ENCODE measurements at places on chromosomes 12 and 14.

DNA sequence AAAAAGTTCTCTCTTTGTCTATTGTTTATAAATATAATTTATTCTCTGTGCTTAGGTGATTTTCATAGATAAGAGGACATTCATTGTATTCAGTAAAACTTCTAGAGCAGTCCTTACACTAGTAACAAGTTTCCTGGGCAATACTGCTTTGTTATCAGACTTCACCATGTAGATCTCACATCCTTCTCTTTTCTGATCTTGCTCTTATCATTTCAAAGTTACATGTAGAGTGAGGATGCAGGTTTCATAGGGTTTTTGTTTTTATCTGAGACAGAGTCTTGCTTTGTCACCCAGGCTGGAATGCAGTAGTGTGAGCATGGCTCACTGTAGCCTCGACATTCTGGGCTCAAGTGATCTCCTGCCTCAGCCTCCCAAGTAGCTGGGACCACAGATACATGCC, 789.5 kb downstream of the DIO2 start:
- DNase-seq: no peak

DNA sequence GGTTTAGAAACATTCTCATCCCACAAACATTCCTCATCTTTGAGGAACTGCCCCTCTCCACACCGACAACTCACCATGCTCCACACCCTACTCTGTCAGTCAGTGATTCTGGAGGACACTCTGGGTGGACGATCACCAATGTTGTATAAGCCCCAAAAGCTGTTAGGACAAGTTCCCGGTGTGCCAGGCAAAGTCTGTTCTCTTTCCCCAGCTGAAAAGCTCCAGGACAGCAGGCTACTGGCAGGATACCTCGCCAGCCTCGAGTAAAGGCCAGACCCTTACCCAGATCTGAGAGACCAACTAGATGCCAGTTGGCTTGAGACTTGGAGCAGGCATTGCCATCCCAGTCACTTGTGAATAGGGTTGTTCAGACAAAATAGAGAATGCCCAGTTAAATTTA, 12.0 kb downstream of the KRT5 start:
- DNase-seq: no peak

GRCh38 chr12:27924350-27925135, 48.0 kb downstream of the PTHLH start:
- no peak for DNase-seq

GRCh38 chr12:27906127-27906500, 66.4 kb downstream of the PTHLH start:
- DNase-seq: no peak

GRCh38 chr12:1853716-1854115, 33.4 kb downstream of the LRTM2 start:
- DNase-seq: no peak

DNA sequence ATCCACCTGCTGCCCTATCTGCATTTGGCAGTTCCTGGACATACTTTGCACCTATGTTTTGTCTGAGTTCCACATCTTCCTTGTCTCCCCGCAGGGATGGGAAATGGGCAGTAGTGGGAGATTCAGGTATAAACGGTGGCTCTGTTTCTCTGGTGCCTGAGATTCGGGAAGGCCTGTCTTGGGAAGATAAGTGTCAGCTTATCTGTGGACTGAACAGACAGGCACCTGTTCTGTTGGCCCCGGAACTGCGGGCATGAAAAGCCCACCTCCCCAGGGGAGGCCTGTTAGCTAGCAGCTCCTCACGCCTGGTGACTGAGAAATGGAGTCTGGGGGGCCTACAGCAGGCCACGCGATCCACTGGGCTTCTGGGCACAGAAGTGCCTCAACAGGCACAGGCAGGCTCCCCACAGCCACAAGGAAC, 5.8 kb downstream of the PHB2 start:
- no peak for DNase-seq

GRCh38 chr12:102326982-102327381, 129.3 kb upstream of the PMCH start:
- no peak for DNase-seq

GRCh38 chr12:68375756-68376695, 43.9 kb upstream of the MDM1 start:
- no peak for DNase-seq

GRCh38 chr12:11922361-11922760, 148.4 kb upstream of the BCL2L14 start:
- no peak for DNase-seq

- DNase-seq: no peak
Measured at GRCh38 chr14:67464377-67464776, 24.1 kb downstream of the TMEM229B start.

DNA sequence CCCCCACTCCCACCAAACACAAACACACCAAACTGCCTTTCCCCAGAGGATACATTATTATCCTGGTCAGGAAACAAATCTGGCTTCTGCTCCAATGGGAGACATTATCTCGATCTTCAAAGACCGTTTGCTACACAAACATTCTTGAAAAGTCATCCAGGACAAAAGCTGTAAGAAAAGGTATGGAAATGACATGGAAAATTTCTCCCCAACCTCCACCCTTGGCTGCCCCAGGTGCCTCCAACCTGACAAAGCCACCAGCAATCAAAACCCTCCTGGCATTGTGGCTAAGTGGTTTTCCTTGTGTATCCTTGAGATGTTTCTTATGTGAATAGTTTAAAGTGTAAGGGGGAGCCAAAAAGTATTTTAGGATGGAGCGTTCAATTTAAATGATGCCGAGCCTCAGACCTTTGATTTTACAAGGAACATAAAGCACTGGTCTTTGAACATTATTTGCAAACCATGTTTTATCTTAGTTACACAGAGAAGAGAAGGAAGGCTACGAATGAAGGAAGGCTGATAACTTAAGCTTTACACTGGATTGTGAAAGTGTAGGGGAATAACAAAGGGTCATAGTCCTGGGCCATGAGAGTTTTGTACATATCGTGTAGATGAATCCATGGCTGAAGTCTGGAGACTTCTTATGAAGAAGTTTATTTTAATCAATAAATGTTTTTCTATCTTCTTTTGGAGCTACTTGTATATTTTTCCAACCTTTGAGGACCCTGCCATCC, 418.9 kb upstream of the TMTC1 start:
- DNase-seq: no peak

GRCh38 chr12:72072592-72073212, 134.1 kb downstream of the TPH2 start:
- no peak for DNase-seq

- DNase-seq: no peak
Measured at GRCh38 chr12:90729736-90730135, 225.2 kb downstream of the CCER1 start.

- no peak for DNase-seq
Measured at GRCh38 chr14:66072190-66073084, 413.7 kb upstream of the CCDC196 start.

DNA sequence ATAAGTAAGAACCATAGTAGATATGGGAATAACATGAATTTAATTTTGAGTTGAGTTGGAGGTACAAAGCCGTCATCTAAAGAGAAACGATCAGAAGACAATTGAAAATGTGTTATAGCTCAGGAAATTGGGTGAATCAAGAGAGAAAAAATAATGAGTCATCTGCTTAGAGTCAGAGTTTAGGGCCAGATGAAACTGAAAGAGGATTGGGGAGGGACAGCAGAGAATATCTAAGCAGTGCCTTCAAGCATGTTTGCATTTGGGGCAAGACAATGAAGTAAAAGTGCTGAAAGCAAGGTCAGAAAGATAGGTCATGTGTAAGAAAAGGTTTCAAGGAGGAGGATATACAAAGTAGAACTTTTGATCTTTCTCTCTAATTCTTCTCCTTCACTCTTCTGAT, 49.4 kb downstream of the SLC15A5 start:
- no peak for DNase-seq

GRCh38 chr12:87467936-87468335, 561.3 kb downstream of the C12orf50 start:
- no peak for DNase-seq

- DNase-seq: no peak
Measured at GRCh38 chr14:75222208-75222701, 45.8 kb upstream of the TMED10 start.

- no peak for DNase-seq
Measured at GRCh38 chr14:43669355-43669754, 837.7 kb downstream of the FSCB start.

- no peak for DNase-seq
Measured at GRCh38 chr12:112801055-112801454, 9.5 kb downstream of the RPH3A start.

DNA sequence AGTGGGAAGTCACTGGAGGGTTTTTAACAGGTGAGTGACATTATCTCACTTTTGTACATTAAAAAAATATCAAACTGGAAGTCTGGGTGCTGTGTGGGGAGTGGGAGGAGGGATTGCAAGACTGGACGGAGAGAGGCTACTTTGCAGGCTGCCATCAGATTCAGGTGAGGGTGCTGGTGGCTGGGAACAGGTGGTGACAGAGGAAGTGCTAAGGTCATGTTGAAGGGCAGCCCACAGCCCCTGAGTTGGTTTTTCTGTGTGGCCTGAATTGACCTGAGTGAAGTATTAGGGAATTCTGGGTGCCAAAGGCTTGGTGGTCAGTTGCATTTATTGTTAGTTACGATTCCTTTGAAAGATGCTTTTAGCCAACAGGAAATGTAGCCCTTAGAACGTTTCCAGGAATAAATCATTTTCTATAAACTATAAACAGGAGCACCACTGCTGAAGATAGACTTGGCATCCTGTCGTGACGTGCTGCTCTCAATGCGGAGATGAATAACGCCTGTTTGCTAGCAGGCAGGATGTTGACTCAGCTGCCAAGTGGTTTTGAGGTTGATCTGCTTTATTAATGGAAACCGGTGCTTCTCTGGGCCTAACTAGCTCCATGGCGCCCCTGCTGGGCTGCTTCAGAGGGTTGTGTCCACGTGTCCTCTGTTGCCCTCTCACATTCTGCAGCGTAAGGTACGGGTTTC, 707.5 kb upstream of the TMEM132C start:
- DNase-seq: peak; percentile 25

DNA sequence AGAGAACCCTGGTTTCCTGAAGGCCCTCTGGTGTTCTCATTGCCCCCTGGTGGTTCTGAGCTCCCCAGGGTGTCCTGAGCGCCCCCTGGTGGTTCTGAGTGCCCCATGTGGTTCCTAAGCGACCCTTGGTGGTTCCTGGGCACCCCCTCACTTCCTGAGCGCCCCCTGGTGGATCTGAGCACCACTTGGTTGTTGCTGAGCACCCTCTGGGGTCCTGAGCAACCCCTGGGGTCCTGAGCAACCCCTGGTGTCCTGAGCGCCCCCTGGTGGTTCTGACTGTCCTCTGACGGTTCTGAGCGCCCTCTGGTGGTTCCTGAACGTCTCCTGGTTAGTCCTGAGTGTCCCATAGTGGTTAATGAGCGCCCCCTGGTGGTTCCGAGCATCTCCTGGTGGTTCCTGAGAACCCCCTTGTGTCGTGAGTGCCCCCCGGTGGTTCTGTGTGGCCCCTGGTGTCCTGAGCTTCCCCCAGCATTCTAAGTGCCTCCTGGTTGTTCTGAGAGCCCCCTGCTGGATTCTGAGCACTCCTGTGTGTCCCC, 568.3 kb downstream of the TMEM121 start:
- DNase-seq: peak; percentile 57

DNA sequence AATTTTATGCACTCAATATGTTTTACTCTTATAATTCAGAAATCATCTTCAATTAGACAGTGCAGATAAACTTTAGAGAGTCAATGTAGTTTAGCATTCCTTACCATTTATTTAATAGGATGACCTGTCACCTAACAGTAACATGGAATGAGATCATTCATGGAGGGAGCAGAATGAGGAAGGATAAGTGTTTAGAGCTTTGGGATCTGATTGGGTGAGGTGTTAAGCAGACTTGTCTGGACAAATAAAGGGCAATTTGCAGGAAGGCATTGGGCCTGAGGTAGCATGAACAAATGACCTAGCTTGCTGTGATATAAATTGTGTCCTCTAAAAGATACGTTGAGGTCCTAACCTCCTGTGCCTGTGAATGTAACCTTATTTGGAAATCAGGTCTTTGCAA, 187.4 kb downstream of the C12orf42 start:
- no peak for DNase-seq

DNA sequence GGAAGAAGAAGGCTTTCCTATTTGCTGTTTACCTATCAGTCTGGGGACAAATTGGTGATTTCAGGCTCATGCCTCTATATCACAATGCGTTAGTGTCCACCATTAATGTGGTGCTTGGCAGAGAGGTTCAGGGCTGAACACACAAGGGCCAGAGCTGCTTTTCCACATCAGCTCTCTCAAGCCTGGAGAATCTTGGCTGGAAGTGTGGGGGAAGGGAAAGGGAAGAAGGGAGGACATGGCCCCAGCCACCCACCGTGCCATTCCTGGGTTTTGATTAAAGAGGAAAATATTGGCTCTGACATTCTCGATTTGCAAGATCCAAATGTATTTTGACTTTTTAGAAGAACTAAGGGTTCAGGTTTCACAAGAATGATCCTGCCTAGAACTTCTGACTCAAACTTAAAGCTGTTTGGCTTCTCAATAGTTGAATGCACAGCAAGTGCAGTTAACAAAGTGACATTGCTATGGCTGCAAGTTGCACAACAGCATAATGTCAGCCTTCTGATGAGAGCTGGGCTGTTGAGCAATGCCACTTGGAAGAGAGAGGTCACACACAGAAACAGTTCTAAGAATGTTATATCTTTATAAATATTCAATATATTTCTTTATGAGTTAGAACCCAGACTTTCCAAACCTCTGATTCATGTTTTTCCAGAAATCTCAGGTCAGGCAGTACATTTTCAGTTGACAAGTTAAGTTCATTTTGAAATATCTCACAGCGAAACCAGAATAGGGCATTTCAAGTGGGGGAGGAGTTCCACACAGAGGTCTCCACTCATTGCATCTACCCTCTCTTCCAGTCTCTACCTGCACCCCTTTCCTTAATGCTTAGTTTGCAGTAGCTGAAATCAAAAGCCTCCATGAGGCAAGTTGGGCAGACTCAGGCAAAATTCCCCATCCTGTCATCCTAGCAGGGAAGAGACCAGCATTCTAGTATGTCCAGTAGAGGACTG, 25.3 kb downstream of the IGF1 start:
- DNase-seq: no peak

DNA sequence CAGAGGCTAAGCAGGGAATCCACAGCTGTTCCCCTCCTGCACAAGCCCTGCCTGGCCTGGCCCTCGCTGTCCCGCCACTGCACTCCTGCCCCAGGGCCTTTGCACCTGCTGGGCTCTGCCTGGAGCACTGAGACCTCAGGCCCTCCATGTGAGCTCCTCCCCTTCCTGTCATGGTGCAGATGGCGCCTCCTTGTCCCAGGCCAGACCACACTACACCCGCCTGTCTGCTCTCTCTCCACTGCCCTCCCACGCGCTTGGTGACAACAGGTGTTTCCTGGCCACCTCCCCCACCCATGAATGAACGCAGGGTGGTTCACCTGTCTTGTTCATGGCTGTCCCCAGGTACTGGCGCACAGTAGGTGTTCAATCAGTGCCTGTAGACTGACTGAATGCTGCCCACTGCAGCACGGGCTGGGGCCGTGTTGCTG, 82.9 kb downstream of the NCOR2 start:
- DNase-seq: no peak

DNA sequence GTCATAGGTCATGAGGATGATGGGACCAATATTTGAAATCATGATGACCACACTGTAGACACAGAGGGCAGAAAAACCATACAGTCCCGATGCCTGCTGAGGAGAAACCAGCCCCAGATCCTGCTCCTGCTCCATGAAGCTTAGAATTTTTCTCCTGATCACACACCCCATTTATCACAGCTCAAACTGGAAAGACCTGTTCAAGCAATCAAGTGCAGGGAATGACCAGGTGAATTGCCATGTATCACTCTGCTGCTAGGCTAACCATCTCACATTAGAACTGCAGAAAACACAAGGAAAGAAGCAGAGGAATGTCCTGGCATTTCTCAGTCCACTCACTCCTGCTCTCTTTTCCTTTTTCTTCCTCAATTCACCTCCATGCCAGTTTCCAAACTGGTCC, 18.1 kb downstream of the MANSC1 start:
- no peak for DNase-seq

GRCh38 chr12:51960488-51960887, 9.0 kb downstream of the ACVR1B start:
- no peak for DNase-seq

All from activated T-cell treated with anti-CD3 and anti-CD28 coated beads for 24 hours (primary cell).